ENCODE measurements at places on chromosomes 4 and X.

DNA sequence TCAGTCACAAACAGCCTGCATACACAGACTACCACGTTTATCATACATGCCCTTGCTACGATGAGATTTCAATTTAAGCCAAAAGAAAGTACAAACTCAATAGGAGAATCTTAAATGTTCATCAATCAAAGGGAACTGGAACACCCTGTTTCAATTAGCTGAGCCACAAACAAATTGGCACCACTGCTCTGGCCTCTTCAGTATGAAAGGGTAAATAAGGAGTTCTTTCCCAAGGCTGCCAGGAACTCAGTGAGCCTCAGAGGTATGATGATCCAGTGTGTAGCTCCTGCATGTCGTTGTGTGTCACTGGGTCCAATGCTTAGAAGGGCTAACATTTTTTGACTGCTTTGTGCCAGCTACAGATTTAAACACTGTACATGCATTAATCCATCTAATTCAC, 5.4 kb downstream of the RNF150 start:
- no peak for DNase-seq

GRCh38 chrX:32496671-32497070, 714.7 kb downstream of the DMD start:
- DNase-seq, result no peak

- no peak for DNase-seq
Measured at GRCh38 chr4:181896614-181897013, 346.6 kb upstream of the TENM3 start.

- no peak for DNase-seq
Measured at GRCh38 chrX:19195243-19195610, 73.0 kb upstream of the ADGRG2 start.

DNA sequence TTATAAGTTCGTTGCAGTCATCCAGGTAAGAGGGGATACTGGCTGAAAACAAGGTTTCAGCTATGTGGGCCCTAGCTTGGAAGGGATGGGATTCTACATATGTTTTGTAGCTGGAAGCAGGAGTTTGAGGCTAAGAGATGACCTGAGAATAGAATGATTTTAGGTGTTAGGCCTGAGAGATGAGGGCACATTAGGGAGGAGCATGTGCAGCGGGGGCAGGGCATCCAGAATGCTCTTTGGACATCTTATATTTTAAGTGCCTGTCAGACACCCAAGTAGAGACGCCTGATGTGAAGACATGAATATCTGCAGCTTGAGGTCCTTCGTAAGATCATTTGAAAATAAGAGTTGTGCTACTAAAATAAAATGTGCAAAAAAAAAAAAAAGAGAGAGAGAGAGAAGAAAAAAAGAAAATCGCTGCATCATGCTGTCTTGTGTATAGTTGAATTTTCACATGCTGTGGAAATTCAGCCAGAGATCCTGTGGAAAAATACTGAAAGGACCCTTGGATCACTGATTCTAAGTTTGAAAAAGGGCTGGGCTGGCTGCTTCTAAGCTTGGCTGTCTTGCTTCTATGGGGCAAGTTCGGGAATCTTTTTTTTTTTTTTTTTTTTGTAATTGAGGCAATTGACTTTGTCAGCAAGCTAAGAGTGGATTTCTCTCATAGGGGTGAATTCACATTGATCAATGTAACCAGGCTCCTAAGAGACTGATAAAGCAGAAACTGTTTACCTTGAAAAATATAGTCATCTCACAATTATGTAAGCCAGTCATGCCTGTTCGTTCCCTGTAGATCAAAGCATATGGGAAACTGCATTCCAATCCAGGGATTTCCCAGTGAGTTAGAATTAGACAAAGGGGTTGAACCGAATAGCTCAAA, 341.0 kb upstream of the GATB start:
- no peak for DNase-seq

GRCh38 chrX:16143968-16144367, 20.6 kb downstream of the GRPR start:
- DNase-seq, result no peak

- no peak for DNase-seq
Measured at GRCh38 chrX:3567686-3568085, 145.8 kb downstream of the PRKX start.

DNA sequence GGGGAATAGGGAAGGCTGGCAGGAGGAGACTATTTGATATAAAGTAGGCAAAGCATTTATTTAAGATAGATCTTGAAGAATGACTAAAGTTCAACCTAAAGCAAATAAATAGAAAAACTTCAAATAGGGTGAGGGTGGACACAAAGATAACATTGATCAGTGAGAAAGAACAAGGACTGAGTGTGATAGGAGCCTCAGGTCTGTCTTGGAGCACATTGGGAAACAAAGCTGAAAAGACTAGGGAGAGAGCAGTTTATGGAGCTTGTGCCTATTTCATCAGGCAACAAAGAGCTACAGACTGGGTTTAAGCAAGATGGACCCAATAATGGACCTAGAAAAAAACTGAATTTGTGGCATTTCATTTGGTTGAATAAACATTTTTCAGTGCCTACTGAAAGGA, 425.6 kb downstream of the SMARCA1 start:
- DNase-seq, result no peak

DNA sequence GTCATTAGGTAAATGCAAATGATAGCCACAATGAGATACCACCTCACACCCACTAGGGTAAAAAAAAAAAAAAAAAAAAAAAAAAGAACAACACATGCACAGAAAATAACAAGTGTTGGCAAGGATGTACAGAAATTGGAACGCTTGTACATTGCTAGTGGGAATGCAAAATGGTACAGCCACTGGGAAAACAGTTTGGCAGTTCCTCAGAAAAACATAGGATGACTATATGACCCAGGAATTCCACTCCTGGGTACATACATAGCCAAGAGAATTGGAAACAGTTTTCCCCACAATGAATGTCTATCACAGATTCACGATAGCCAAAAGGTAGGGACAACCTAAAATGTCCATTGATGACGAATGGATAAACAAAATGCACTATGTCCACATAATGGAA, 161.3 kb upstream of the MAMLD1 start:
- DNase-seq, result no peak

Data from Jurkat, Clone E6-1 (cell line).